ENCODE measurements at places on chromosomes 12 and 14.
A peak's percentile ranks its signal among the peaks of the same experiment; 100 is the strongest.

GRCh38 chr14:70995211-70995610 is 88.0 kb downstream of the PCNX1 start:
- no peak for DNase-seq

DNA sequence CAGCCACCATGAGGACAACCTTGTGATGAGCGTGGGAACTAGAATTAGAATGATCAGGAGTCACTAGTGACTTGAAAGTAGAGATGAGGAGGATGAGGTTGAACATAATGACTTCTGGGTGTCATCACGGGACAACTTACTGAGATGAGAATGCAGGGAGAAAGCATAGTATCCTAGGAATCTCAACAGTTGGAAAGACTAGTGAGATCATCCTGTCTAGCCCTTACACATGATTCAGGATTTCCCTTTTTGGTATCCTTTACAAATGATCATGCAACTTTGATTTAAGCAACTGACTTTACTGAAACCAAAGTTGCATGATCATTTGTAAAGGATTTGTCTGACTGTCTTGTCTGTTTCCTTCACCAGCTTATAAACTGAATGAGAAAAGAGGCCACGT is 51.8 kb upstream of the HIF1A start:
- no peak for DNase-seq

GRCh38 chr14:102200690-102201352 is 61.1 kb downstream of the WDR20 start:
- peak; percentile 35 for DNase-seq

DNA sequence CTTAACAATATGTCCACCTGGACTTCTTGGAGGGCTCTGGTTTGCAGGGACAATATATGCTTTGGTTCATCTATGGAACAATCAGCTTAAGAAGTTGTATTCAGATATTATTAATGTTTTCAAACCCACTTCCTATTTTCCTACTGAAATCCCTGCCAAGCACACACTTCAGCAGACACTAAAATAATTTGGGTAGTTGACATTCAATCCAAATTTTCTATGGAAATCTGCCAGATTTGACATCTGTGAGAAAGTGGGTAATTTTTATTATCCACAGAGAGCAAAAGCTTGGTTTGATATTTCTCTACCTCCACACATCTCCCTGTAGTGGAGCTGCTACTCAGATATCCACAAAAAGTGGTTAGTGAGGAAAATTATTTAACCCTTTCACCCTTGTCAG is 378.8 kb upstream of the SOX5 start:
- no peak for DNase-seq

GRCh38 chr14:76484355-76484754 is 108.4 kb downstream of the ESRRB start:
- DNase-seq: no peak

GRCh38 chr12:71107936-71108335 is 49.9 kb downstream of the TSPAN8 start:
- no peak for DNase-seq
